CD4-positive, alpha-beta T cell treated with Interferon gamma for 1 hour (primary cell): ENCODE measurements at places on chromosomes 7 and 10.
A peak's percentile ranks its signal among the peaks of the same experiment; 100 is the strongest.

GRCh38 chr7:81111358-81111757, 192.5 kb upstream of the SEMA3C start:
- DNase-seq: no peak

GRCh38 chr7:47435889-47436312, 146.0 kb downstream of the TNS3 start:
- no peak for DNase-seq

- DNase-seq: peak; percentile 16
These were observed 174.8 kb downstream of the KIAA1217 start for GRCh38 chr10:24383681-24384106.

DNA sequence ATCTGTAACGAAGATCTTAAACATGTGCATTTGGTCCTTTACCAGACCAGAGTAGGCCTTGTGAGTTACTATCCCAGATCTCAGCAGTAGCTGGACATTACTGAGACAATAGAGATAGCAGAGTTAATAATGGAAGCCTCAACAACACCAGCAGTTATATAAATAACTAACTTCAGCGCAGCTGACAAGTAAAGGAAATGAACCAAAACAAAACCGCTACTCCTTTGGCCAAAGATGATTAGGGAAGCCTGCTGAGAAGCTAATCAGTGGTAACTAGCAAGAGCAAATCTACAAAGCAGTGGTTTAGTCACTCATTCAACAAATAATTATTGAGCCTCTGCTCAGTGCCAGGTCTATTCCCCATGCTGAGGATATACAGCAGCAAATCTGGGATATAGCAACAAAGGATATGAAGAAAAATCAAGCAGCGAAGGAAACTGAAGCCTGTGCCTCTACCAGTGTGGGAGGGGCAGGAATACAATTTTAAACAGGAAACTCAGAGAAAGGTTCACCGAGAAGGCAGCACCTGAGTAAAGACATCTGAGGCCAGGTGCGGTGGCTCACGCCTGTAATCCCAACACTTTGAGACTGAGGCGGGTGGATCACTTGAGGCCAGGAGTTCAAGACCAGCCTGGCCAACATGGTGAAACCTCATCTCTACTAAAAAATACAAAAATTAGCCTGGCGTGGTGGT, 103.6 kb downstream of the ELMO1 start:
- DNase-seq: no peak

DNA sequence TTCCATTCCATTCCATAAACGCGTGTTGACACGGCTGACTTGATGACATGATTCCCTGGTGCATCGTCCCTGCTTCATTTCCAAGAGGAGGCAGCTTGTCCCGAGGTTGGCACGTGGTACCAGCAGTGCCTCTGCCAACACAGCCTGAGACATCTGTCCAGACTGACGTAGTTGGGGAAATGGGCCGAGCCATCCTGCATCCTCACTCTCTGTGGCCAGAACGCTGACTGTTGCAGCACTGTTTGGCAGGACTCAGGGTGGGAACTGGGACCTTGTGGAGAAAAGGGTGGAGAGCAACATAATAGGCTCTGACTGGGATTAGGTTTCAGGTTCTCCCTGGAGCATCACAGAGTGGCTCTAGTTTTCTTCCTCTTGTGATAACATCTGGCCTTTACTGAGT, 118.6 kb upstream of the BTBD16 start:
- no peak for DNase-seq

GRCh38 chr10:77819210-77820112, 107.1 kb downstream of the DLG5 start:
- DNase-seq: no peak

GRCh38 chr7:130207033-130207432, 627 bp upstream of the SSMEM1 start:
- no peak for DNase-seq

- no peak for DNase-seq
These were observed 69.7 kb upstream of the FGFR2 start for GRCh38 chr10:121667948-121668313.

GRCh38 chr10:36351159-36351558, 709.1 kb upstream of the FZD8 start:
- DNase-seq: no peak

DNA sequence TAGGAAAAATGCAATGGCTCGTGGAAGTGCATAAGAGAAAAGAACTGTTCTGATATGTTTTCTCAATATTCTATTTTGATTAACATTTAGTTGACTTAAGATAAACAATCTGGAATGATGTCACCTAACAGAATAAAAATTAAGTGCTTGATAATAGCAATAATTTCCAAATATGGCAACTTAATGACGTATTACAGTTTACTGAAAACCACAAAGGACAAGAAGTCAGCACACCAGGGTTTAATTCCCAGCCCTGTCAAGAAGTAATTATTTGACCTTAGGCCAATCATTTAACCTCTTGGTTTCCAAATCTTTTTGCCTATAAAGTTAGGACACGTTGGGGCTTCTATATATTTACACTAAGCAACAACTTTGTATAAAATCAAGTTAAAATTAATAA, 95.7 kb downstream of the CABCOCO1 start:
- DNase-seq: no peak

DNA sequence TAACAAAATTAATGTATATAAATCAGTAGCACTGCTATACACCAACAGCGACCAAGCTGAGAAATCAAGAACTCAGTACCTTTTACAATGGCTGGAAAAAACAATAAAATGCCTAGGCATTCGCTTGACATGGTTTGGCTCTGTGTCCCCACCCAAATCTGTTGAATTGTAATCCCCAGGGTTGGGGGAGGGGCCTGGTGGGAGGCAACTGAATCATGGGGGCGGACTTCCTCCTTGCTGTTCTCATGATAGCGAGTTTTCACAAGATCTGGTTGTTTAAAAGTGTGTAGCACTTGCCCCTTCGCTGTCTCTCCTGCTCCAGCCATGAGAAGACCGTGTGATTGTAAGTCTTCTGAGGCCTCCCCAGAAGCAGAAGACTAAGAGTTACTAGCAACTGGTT, 8.6 kb downstream of the ZNF786 start:
- no peak for DNase-seq

DNA sequence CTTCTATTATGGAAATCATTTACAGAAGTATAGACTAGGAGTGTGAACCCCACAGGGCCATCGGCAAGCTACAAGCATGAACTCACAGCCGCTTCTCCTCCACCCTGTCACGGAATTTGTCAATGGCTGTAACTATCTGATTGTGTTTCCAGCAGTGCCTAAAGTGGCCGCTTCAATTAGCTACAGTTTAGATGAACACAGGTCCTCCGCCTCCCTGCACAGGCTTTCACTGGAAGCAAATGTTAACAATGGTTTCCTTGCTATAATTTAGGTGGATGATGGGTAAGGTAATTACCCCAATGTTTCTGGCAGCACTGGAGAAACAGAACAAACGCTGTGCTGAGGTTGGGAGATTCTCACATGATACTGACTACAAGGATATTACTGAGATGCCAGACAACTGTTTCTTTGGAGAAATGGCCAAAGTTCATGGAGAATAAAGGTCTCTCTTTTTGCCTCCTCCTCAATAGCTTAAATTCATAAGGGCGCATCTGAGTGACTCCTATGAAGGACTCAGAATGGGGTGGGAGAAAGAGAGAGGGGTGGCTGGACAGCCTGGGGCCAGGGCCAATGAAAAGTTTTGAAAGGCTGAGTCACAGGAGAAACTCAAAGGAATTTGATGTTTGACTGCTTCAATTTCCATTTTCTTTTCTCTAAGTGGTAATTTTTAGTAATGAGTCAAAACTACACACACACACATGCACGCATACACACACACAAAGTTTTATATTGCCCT, 78.9 kb downstream of the SVIL start:
- DNase-seq: no peak
